ENCODE measurements at places on chromosomes 5 and 9. TPM values are rescaled to one million over a fixed set of nuclear protein-coding genes. Genes with fewer than 3 reads are reported as not detected.

DNA sequence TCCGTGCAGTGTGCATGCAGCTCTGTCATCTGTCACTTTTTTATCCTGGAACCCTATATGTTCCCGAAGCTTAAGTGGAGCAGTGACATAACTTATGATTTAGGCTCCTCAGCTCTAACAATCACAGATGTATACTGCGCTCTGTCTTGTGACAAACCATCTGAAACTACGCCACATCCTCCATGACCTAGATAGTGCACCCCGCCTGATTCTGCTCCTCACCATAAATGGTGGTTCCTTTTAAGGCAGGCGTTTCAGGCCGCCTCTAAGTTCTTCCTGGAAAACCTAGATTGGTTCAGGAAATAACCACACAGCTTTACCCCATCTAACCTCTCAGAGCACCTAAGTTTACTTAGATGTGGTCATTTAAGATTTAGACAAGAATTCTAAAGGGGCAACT, 372.0 kb downstream of the CDH10 start:
- DNase-seq = no peak

GRCh38 chr5:100691548-100691947, 156.4 kb downstream of the FAM174A start:
- DNase-seq = no peak

DNA sequence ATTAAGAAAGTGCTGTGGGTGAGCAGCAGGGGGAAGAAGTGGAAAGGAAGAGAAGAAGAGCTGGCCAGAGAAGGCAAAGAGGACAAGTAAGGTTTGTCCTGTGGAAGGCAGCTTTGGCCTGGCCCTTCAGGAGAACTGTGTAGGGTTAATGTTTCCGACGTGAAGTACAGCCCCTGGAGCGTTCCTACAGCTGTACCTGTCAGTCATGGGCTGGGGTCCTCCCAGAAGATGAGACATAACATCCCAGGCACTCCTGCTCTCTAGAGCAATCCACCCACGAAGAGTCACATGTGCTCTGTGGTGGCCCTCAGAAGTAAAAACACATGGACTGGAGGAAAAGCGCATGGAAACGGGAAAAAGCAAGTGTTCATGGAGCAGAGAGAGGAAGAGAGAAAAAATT, 237.4 kb downstream of the CAAP1 start:
- DNase-seq = no peak

DNA sequence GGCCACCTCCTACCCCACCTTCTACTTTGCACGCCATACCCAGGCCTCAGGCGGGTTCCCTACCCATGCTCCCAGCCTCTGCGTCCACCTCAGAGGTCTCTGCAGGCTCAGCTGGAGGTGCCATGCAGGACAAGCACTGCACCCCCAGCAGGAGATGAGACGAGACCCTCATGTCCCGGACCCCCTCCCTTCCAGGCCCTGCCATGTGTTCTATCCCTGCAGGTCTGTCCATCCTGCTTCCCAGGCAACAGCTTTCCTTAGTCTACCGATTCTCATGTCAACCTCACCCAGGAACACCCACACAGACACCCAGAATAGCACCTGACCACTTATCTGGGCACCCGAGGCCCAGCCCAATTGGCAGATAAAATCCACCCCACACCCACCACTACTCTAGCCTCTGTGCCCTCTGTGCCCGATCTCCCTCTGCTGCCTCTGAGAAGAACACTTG, 52.1 kb downstream of the SEMA4D start:
- DNase-seq = no peak

- no peak for DNase-seq
These were observed 42.0 kb upstream of the RXRA start for GRCh38 chr9:134284273-134284672.

DNA sequence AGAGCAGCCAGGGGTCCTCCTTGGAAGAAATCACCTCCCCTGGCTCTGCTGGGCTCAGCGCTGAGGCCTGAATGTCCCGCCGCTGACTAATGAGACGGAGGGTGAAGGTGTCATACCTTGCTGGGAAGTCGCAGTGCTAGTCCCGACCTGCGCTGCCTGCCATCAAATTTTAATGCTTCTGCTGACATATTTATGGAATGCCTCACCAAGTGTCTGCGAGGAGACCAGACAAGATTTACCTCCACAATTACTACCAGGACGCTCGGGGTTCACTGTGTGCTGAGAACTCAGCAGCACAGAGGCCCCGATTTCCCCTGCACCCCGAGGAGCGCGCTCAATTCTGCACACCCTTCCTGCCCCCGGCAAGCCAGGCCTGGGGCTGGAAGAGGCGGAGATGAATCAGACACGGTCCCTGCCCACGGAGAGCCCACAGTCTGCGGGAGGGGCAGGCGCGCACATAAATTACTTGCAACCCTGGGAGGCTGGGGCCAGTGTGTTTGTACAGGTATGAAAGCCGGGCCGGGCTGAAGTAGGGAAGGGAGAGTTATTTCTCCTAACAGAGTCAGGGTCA, 175.2 kb downstream of the PAX5 start:
- peak; percentile 78 for DNase-seq

- no peak for DNase-seq
These were observed 16.2 kb downstream of the ENHO start for GRCh38 chr9:34506623-34507022.

- DNase-seq = peak; percentile 81
These were observed 5.5 kb upstream of the AQP3 start for GRCh38 chr9:33452828-33453271.

Gene SPARC
- 637 TPM for total RNA-seq

DNA sequence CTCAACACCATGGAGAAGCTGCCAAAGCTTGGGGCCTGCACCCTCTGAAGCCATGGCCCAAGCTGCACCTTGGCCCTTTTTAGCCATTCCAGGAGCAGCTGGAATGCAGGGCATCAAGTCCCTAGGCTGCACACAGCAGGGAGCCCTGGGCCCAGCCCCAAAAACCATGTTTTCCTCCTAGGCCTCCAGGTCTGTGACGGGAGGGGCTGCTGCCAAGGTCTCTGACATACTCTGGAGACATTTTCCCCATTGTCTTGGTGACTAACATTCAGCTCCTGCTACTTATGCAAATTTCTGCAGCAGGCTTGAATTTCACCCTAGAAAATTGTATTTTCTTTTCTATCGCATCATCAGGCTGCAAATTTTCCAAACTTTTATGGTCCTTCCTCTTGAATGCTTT, 64.6 kb downstream of the ELOVL7 start:
- no peak for DNase-seq

GRCh38 chr5:36253575-36253974, 11.8 kb upstream of the NADK2 start:
- DNase-seq = no peak

- no peak for DNase-seq
These were observed 7.6 kb downstream of the DNAJC18 start for GRCh38 chr5:139431706-139432105.

DNA sequence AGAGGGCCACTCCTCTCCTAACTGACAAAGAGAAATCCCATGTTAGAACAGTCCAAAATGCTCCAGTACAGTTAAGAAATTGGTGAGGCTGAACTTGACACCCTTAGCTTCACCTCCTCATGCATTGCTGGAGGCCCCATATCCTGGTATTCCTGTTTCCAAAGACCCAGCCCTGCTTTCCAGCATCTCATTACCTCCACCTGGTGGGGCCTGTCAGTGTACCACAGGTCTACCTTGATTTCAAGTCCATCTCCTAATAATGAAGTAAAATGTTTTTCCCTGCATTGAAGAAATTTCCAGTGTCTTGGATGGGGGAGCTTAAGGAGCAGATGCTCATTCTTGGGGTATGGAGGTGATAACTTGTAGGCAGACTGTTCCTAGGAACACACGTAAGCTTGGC, 70.6 kb upstream of the S1PR3 start:
- DNase-seq = no peak

- DNase-seq = no peak
These were observed 78.2 kb downstream of the ANKRD55 start for GRCh38 chr5:56154732-56155484.

- DNase-seq = no peak
These were observed 6.8 kb downstream of the PIP5KL1 start for GRCh38 chr9:127923771-127924170.

DNA sequence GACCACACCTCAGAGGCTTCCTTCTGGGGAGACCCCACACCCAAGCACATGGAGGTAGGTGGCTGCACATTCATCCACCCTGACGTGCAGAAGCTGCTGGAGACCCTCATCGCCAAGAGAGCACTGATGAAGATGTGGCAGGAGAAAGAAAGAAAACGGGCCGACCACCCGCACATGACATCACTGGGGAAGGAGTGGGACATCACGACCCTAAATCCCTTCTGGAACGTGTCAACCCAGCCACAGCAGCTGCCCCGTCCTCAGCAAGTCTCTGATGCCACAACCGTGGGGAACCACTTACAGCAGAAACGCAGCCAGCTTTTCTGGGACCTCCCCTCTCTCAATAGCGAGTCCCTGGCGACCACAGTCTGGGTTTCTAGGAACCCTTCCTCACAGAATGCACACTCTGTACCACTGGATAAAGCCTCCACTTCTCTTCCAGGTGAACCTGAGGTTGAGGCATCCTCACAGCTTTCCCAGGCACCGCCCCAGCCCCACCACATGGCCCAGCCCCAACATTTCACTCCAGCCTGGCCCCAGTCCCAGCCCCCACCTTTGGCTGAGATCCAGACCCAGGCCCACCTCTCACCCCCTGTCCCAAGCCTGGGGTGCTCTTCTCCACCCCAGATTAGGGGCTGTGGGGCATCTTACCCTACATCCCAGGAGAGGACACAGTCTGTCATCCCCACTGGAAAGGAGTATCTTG, 3.0 kb downstream of the SPATA31E1 start:
- DNase-seq = peak; percentile 20

Gene RANBP6
- 19.5 TPM for total RNA-seq

Measured in kidney (tissue), 22 donors.